ENCODE measurements at places on chromosomes 3 and 15.

GRCh38 chr15:32766101-32766500 lies 48.3 kb downstream of the GREM1 start:
- DNase-seq = no peak

GRCh38 chr3:186333256-186333655 lies 28.8 kb downstream of the DGKG start:
- DNase-seq = no peak

DNA sequence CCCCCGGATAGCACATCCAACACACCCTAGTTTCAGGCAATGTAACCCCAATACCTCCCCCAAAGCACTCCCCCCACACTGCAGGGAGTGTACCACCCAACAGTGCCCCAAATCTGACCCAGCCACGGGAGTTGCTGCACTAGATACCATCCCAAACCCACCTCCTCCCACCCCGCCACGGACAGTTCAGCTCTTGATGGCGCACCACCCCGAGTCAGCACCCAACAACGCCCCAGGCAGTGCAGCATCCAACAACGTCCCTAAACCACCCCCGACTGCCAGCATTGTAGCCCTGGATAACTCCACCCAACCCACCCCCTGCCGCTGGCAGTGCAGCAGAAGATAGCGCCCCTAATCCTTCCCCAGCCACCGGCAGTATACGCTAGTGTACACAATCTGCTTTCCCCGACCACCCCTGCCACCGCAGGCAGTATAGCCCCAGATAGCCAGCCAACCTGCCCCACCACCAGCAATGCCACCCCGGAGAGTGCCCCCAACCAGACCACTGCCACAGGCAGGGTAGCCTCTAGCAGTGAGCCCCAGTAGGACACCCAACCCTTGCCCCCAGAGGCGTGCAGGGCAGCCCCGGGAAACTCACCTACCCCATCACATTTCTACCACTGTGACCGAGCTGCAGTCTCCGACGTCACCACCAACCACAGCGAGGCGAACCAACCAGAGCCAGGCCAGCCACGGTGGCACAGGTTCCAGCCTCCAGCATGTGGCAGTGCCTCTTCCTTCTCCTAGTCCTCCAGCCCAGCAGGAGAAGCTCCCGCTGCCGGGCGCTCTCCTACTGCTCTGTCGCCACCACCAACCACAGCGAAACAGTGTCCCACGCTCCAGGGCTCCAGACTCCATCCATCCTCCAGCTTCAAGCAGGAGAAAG lies 178.1 kb downstream of the POTEB3 start:
- no peak for DNase-seq

DNA sequence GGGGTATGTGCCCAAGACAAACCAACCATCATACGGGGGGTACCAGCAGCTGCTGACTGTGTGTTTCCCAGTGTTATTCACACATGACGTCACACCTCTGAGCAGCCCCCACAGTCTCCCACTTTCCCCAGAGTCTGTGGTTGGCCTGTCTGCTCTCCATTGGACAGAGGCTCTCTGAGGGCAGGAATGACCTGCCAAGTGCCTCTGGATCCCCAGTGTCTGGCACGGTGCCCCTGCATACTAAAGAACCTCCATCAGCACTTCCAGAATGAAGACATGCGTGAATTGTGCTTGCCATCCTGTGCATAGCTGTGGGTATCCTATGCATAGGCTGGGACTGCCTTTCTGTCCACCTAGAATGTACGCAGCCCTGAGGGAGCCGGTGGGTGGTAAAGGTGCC lies 3.5 kb upstream of the CCDC9B start:
- no peak for DNase-seq

DNA sequence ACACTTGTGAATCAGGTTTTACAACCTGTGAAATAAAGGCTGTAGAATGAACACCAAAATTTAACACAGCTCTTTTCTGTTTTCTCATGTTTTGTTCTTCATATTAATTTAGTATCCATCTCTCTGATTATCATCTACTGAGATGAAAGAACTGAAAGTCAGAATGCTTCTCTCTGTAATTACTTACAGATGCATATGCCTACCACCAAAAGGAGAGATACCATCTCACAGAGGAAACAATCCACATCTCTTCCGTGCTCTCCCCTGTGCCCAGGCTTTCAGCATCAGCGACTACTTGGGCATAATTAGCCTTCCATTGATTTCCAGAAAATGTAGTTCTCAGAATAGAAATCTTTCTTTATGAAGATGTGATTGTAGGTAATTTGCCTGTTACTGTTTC lies 741.4 kb downstream of the GRM7 start:
- no peak for DNase-seq

DNA sequence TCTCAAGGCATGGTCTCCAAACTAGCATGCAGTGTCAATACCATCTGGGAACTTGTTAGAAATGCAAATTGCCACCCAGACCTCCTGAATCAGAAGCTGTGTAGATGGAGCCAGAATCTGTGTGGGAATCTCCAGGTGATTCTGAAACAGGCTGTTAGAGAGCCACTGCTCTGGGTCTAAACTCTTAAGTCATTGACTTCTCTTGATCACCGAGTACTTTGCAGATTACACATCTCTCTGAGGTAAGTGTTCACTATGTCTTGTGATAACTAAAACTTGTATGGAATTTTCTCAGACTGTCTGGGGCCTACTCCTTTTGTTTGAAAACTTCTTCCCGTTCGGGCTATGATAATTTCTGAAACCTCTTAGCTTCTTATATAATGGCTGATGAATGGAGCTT lies 315.6 kb downstream of the EDEM1 start:
- no peak for DNase-seq

- DNase-seq = no peak
Measured at GRCh38 chr3:148990236-148990635, 1.1 kb upstream of the GYG1 start.

GRCh38 chr3:109927161-109927560 lies 589.8 kb upstream of the DPPA4 start:
- no peak for DNase-seq

DNA sequence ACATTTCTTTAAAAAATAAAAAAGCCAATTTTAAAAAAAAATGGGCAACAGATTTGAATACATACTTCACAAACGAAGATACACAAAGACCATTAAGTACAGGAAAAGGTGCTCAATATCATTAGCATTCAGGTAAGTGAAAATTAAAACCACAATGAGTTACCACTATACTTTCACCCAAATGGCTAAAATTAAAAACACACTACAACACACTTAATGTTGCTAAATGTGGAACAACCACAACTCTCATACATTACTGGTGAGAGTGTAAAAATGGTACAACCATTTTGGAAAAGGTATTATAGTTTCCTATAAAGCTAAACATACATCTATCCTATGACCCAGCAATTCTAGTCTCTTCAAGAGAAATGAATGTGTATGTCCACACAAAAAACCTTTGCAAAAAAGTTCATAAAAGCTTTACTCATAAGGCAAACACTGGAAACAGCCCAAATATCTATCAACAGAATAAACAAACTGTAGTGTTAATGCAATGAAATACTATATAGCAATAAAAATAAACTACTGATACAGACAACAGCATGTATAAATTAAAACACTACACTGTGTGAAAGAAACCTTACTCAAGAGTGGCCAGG lies 14.9 kb downstream of the IP6K1 start:
- DNase-seq = no peak

GRCh38 chr3:40940651-40941050 lies 258.7 kb upstream of the CTNNB1 start:
- no peak for DNase-seq

GRCh38 chr3:46661776-46662766 lies 31.4 kb downstream of the ALS2CL start:
- DNase-seq = no peak

GRCh38 chr3:102183623-102184022 lies 251.2 kb upstream of the ZPLD1 start:
- no peak for DNase-seq

DNA sequence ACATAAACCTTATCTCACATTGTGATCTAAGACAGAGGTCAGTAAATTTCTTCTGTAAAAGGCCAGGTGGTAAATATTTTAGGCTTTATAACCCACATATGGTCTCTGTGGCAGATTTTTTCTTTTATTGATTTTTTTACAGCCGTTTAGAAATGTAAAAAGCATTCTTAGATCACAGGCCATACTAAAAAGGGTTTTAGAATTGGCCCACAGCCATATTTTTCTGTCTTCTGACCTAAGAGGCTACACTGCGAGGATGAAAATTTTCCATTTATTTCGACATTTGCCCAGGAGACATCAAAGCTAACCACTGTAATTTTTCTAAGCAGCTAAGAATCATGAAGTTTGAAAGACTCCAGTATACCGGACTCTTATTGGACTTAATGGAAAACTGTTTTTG lies 377.2 kb upstream of the SGO1 start:
- DNase-seq = no peak

DNA sequence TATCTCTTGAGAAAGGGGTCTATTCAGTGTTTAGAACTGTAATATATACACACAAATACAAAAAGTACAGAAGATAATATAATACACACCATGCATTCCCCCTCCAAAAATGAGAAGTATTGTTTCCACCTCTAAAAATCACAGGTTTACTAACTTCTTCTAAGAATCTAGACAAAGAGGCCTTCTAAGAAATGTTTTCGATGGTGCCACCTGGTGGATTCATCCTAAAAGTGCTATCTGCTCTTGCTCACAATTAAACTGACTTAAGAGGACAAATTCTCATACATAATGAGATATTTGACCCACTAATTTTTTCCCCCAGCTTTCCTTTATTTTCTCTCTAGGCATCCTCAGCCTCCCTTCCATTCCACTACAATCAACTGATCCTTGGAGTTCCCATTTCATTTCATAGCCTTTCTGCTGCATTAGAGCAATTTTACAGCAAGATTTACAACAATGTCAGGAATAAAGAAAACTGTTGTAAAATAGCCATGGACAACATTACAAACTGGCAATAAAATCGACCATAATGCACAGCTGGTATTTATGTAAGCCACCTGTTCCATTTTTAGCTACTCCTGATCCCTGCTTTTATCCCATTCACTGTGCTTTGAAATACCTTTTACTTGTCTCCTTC lies 124.6 kb downstream of the ARRDC4 start:
- peak; percentile 22 for DNase-seq

Data from CD4-positive, alpha-beta T cell treated with Interleukin-15 for 4 hours (primary cell).